Progenitor cell of endocrine pancreas (in vitro differentiated cells): ENCODE measurements at places on chromosomes 2 and 18. TPM values are rescaled to one million over a fixed set of nuclear protein-coding genes. Genes with fewer than 3 reads are reported as not detected.

The IL36A gene
- not detected in 2 replicates for total RNA-seq

The MC5R gene
- not detected in 2 replicates for total RNA-seq

The SCN1A gene
- total RNA-seq, result 0.26 and 0.62 TPM in 2 replicates

The PPP1CB gene
- total RNA-seq, result 192 and 193 TPM in 2 replicates

The MOB1A gene
- 93.5 and 94.9 TPM in 2 replicates for total RNA-seq

The TUBB8B gene
- 0.64 and 0.93 TPM in 2 replicates for total RNA-seq

GRCh38 chr2:191994749-191995148, 147.9 kb upstream of the CAVIN2 start:
- no peaks in the 10 kb centered on the region for H3K36me3 ChIP-seq
- no peak overlapping the region for H3K27ac ChIP-seq
- H3K4me1 ChIP-seq, result no peaks in the 10 kb centered on the region
- no peaks in the 10 kb centered on the region for H3K27me3 ChIP-seq

DNA sequence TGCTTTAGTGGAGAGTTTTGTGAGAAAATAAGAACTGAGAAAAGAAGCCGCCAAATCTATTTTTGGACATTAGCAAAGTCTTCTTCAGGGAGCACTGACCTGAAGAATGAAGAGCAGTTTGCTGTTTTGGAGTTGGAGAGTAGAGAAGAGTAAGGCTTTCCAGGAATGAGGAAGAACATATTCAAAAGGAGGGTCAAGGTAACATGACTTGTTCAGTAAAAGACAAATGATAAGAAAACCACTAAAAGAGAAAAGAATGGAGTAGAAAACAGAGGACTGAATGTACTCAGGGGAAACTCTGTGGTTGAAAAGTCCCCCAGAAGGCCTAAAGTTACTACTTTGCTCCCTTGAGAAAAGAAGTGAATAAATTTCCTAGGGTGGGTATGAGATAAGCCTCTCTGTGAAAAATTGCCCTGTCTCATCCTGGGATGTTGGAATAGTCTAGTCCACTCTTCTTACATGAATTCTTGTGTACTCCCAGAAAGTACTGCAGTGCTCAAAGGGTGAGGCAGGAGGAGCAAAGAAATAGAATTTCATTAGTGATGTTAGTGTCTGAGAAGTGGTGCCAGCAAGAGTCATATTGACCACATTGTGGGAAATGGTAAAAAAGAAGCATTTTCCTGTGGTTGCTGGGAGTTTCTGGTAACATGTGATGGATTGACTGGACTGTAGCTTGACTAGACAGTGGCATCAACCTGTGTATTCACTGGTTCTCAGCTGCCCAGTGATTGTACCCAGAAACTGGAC, 27.8 kb downstream of the MBD5 start:
- no peaks in the 10 kb centered on the region for H3K27me3 ChIP-seq
- H3K4me1 ChIP-seq, result peaks cover 3% of the 10 kb centered on the region
- no peak overlapping the region for H3K4me3 ChIP-seq
- H3K36me3 ChIP-seq, result peaks cover 5% of the 10 kb centered on the region
- no peak for DNase-seq

GRCh38 chr18:8623549-8624106, 14.4 kb downstream of the RAB12 start:
- H3K27me3 ChIP-seq, result no peaks in the 10 kb centered on the region
- H3K4me3 ChIP-seq, result no peak overlapping the region
- H3K4me1 ChIP-seq, result peaks cover 35% of the 10 kb centered on the region
- no peak for DNase-seq

DNA sequence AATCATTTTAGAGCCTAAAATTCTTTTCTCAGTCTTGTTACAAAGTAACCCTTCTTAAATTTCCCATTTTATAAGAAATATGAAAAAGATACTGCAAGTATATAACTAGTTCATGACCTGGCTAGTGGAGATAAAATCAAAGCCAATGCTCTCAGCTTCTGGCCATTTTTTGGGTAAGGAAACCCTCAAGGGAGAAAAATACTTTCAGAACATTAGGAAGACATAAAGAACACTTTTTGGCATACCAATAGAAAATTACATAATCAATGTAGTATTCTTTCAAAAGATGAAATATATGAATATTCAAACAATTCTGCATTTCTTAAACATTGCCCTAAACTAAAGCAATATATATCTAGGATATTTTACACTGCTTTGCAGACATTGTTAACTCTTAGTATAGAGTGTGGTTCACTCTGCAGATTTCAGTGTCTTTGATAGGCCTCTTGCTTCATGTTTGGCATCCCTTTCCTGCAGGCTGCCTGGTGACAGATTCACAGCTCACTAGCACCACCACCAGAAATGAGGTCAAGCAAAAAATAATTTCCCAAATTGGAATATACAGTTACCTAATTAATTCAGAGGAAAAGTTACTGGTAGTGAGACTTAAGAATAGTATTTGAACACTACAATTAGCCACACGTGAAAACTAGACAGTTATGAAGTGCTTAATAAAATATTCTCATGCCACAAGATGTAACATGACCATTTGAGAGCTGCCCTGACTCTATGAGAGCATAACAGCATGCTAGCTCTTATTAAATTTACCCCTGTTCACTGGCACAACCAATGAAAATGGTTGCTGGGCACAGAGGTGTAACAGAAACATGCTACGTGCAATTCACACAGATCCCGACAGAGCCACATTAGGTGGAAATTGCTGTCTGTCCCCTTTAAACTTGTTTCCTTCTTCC, 36.0 kb downstream of the PAIP2B start:
- H3K27me3 ChIP-seq, result no peaks in the 10 kb centered on the region
- H3K36me3 ChIP-seq, result peaks cover 30% of the 10 kb centered on the region
- no peak for DNase-seq
- no peaks in the 10 kb centered on the region for H3K4me1 ChIP-seq
- H3K4me3 ChIP-seq, result no peak overlapping the region
- no peak overlapping the region for H3K27ac ChIP-seq

GRCh38 chr2:238422285-238422684, 4.4 kb upstream of the ASB1 start:
- no peak overlapping the region for H3K27ac ChIP-seq
- H3K36me3 ChIP-seq, result no peaks in the 10 kb centered on the region
- H3K4me1 ChIP-seq, result peaks cover 27% of the 10 kb centered on the region
- H3K27me3 ChIP-seq, result no peaks in the 10 kb centered on the region
- DNase-seq, result no peak
- no peak overlapping the region for H3K4me3 ChIP-seq

- no peaks in the 10 kb centered on the region for H3K4me1 ChIP-seq
- no peak overlapping the region for H3K27ac ChIP-seq
- no peak for DNase-seq
- no peak overlapping the region for H3K4me3 ChIP-seq
- peaks cover 38% of the 10 kb centered on the region for H3K27me3 ChIP-seq
Measured at GRCh38 chr2:120495586-120495985, 149.7 kb downstream of the INHBB start.

DNA sequence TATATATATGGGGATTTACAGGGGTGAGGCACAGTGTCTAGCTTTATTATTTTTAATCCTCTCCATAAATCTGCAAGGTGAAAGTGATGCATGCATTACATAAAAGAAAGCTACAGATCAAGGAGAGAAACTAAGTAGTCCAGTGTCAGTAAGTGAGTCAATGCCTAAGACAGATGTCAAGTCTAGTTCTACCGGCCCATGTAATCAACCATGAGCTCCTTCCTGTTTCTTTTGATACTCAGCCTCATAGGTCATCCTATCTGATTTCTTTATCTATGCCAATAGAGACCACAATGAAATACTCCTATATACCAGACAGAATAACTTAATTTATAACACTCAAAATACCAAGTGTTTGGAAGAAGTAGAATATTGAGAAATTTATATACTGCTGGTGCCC, 20.2 kb upstream of the GYPC start:
- H3K36me3 ChIP-seq, result no peaks in the 10 kb centered on the region
- no peak for DNase-seq
- no peaks in the 10 kb centered on the region for H3K4me1 ChIP-seq

GRCh38 chr18:2244641-2245040, 326.7 kb downstream of the METTL4 start:
- peaks cover 1% of the 10 kb centered on the region for H3K36me3 ChIP-seq
- H3K27me3 ChIP-seq, result no peaks in the 10 kb centered on the region
- H3K4me1 ChIP-seq, result no peaks in the 10 kb centered on the region
- no peak overlapping the region for H3K4me3 ChIP-seq
- no peak overlapping the region for H3K27ac ChIP-seq

DNA sequence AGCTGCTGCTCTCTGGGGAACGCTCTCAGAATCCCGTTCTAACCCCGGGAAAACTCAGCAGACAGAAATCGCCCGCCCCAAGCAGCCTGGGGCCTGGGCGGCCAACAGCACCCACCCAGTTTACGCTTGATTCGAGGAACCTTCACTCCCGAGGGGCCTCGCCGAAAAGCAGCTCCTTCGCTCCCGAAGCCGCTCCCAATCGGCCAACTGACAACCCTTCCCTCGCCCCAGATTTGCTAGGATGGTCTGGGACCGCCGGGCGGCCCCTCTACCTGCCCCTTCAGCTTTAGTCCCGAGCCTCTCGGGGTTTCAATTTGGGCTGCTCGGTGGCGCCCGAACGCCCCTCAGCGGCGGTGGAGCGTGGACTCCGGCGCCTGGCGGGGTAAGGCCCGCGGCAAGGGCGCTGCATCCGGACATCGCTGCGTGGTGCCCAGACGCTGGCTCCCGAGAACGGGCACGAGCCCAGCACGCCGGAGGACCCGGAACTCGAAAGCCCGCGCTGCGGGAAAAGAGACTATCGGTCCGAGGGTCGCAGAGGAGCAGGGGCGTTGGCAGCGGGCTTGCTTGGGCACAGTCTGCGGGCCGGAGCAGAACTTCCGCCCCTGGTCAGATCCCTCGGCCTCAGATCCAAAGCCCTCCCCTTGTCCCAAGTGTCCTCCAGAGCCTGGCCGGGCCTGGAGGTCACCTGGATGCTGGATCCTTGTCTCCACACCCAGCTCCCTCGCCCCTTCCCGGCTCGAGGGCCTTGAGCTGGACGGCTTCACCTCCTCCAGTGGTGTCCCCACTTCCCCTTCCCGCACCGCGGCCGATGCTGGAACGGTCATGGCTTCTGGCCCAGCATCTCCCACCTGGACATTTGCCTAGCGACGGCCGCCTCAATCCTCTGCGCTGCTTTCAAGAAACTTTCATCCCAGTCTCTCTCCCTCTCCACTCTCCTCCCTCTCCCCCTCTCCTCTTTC, 3.0 kb upstream of the OTX1 start:
- H3K4me1 ChIP-seq, result peaks cover 24% of the 10 kb centered on the region
- H3K27ac ChIP-seq, result no peak overlapping the region
- H3K36me3 ChIP-seq, result peaks cover 9% of the 10 kb centered on the region
- no peak for DNase-seq
- H3K27me3 ChIP-seq, result peaks cover 80% of the 10 kb centered on the region

- H3K4me3 ChIP-seq, result no peak overlapping the region
- DNase-seq, result no peak
- H3K36me3 ChIP-seq, result no peaks in the 10 kb centered on the region
- no peak overlapping the region for H3K27ac ChIP-seq
- no peaks in the 10 kb centered on the region for H3K4me1 ChIP-seq
Measured at GRCh38 chr2:104547221-104547620, 306.7 kb upstream of the POU3F3 start.

GRCh38 chr2:33111002-33111446, 164.3 kb downstream of the LTBP1 start:
- H3K27me3 ChIP-seq, result no peaks in the 10 kb centered on the region
- peaks cover 3% of the 10 kb centered on the region for H3K36me3 ChIP-seq
- H3K27ac ChIP-seq, result no peak overlapping the region
- DNase-seq, result no peak
- no peak overlapping the region for H3K4me3 ChIP-seq

DNA sequence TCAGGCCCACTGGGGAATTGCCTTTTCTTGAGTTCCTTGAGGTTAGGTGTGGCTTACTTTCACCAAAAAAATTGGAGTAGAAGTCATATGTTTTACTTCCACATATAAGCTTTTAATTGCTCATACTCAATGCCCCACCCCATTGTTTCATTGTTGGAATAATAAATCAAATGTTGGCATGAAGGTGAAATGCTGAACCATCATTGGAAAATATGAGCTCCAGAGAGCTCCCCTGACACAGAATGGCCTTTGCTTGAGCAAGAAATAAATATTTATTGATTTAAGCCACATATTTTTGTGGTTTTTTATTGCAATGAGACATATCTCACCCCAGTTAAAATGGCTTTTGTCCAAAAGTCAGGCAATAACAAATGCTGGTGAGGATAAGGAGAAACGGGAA, 167.3 kb upstream of the SRD5A2 start:
- no peak for DNase-seq
- no peaks in the 10 kb centered on the region for H3K4me1 ChIP-seq
- no peaks in the 10 kb centered on the region for H3K27me3 ChIP-seq
- no peaks in the 10 kb centered on the region for H3K36me3 ChIP-seq

GRCh38 chr2:8265476-8266226, 416.2 kb upstream of the ID2 start:
- DNase-seq, result no peak
- H3K27me3 ChIP-seq, result peaks cover 4% of the 10 kb centered on the region
- H3K27ac ChIP-seq, result no peak overlapping the region
- no peaks in the 10 kb centered on the region for H3K36me3 ChIP-seq
